Renal pelvis (tissue), 12 donors: ENCODE measurements at places on chromosomes 7 and 10. TPM values are rescaled to one million over a fixed set of nuclear protein-coding genes. Genes with fewer than 3 reads are reported as not detected.

GRCh38 chr7:130426564-130426963 lies 14.3 kb downstream of the CEP41 start:
- no peak for DNase-seq

DNA sequence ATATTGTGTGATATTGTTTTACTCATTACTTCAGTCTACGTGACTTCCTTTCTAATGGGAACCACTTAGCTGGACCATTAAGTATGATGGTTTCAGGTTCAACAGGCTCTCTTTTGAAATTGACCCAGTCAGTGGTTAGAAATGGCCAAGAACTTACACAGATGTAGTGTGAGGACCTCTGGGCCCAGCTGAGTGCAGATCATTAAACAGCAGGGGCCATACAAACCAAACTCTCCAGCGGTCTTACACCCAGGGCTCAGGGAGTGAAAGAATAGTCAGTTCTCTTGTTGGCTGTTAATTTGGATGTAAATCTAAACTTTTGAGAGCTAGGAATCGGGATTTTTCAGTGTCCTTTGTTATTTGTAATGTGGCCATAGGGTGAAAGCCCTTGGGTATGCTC lies 107.3 kb downstream of the CELF2 start:
- DNase-seq, result no peak

DNA sequence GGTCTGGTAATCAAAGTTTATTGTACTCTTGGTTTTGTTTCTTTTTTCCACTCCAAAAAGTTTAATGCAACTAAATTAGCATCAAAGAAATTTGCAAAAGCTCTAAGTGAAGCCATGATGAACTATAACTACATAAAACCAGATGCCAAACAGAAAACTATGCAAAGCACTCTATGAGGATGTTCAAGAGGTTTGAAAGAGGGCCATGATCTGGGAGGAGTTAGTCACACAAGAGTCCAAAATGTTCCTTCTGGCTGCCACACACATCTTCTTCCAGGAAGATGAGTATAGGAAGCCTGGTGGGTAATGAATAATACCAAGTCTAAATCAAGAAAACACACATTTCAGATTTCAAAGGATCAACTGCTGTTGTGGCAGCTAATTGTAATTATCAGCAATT lies 28.4 kb downstream of the GLI3 start:
- no peak for DNase-seq

GRCh38 chr10:114879541-114880158 lies 58.1 kb downstream of the FHIP2A start:
- no peak for DNase-seq

DNA sequence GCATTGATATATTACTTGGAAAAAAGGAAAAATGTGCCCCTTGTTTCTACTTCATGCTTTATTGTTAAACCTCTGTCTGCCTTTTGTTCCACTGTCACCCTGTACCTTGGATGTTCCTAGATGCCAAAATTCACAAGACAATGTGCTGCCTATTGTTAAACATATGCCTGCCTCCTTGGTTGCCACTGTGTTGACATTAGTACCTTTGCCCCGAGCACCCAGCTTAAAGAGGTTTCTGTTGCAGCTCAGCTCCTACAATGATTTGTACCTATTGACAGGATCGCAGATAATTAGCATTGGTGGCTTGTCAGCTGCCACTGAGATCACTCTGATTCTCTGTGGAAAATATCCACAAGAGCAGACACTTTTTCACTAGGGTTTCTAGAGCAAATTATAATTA lies 188.0 kb downstream of the KCND2 start:
- DNase-seq, result no peak

- DNase-seq, result no peak
Observed at GRCh38 chr10:14995964-14996565, 36.9 kb downstream of the MEIG1 start.

UPK3BL2 gene
- 9.3 TPM for polyA plus RNA-seq

GRCh38 chr10:126972635-126973414 lies 67.6 kb downstream of the DOCK1 start:
- DNase-seq, result peak; percentile 89

NXPH1 gene
- polyA plus RNA-seq, result not detected

GRCh38 chr7:117312593-117313580 lies 10.0 kb downstream of the WNT2 start:
- DNase-seq, result no peak

DNA sequence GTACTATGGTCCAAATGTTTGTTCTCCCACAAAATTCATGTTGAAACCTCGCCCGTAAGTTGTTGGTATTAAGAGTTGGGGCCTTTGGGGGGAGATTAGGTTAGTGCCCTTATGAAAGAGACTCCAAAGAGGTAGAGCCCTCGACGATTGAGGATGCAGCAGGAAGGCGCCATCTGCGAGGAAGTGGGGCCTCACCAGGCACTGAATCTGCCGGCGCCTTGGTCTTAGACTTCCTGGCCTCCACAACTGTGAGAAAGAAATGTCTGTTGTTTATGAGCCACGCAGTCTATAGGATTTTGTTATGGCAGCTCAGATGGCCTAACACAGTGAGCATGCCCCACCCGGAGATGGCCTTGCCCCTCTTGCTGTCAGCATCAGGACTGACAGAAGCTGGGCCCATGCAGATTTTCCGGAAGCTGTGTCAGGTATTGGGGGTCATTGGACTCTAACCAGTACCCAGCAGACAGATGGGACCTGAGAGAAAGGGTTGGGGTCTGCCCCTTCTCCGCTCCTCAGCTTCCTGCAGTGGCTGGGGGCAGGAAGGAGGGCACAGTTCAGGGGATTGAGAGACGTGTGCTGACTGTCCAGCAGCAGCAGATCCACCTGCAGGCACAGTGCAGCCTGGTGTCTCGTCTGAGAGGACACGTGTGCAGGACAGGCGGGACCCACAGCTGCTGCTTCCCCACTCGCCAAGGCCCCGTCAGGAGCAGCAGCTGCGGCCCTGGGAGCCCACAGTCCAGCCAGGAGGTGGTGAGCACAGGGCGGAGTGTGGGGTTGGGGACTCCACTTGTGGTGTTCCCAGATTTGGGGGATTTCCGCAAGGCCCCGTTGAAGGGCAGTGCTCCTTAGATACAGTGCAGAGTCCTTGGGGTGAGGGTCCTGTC lies 47.8 kb downstream of the MGMT start:
- no peak for DNase-seq

- peak; percentile 54 for DNase-seq
Observed at GRCh38 chr7:66146701-66147100, 32.1 kb downstream of the CRCP start.

IL2RA gene
- not detected for polyA plus RNA-seq

HOXA4 gene
- 25.0 TPM for polyA plus RNA-seq

DNA sequence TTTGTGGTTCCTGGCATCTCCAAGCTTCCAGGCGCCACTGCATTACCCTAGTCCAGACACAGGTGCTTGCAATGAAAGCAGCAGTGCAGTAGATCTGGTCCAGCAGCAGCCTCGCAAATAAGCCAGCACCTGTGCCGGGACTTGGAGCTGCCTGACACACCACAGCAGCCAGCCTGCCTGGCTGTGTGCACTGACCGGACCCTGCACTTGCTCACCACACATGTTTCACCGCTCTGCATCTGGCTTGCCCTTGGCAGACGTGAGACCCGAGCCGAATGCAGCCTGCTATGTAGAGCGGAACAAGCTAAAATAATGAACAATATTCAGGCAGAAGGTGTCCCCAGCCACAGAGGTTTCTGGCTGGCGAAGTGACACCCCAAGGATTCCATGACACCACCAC lies 123.6 kb upstream of the POM121L12 start:
- DNase-seq, result no peak

GRCh38 chr7:46007990-46008643 lies 87.0 kb upstream of the IGFBP3 start:
- peak; percentile 48 for DNase-seq
